CD4-positive, alpha-beta T cell treated with Interleukin-6 for 4 hours (primary cell): ENCODE measurements at places on chromosomes 6 and 20.

- DNase-seq: no peak
These were observed 28.8 kb downstream of the RWDD2A start for GRCh38 chr6:83221889-83222479.

DNA sequence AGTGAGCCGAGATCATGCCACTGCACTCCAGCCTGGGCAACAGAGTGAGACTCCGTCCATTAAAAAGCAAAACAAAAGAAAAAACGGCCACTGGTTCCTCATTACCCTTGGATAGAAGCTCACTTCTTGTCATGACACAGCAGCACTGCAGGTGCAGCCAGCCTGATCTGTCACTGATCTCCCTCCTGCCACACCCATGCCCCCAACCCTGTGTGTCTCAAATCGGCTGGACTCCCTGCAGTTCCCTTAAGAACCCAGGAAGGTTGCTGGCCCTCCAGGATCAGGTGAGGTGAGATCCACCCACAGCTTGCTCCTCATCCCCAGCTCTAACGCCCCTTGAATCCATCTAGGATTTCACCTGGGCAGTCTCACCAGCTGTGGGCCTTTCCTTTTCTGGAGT lies 26.3 kb upstream of the NNAT start:
- no peak for DNase-seq

- no peak for DNase-seq
These were observed 71.1 kb upstream of the CTNNBL1 start for GRCh38 chr20:37622728-37623127.

DNA sequence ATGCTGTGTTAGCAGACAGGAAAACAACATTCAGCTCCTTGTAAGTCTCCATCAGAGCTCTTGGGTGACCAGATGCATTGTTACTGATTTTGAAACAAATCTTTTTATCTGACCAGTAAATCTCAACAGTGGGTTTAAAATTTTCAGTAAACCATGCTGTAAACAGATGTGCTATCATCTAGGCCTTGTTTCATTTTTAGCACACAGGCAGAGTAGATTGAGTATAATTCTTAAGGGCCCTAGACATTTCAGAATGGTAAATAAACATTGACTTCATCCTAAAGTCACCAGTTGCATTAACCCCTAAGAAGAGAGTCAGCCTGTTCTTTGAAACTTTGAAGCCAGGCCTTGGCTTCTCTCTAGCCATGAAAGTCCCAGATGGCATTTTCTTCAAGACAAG lies 237.2 kb upstream of the BMP2 start:
- DNase-seq: no peak

- no peak for DNase-seq
These were observed 63.7 kb downstream of the ME1 start for GRCh38 chr6:83367104-83367503.

- DNase-seq: no peak
These were observed 39.1 kb downstream of the MCM8 start for GRCh38 chr20:5989539-5989938.

- DNase-seq: no peak
These were observed 16.1 kb downstream of the FBXL4 start for GRCh38 chr6:98931696-98932095.

GRCh38 chr6:116210750-116211425 lies 43.0 kb downstream of the TSPYL4 start:
- no peak for DNase-seq

- DNase-seq: no peak
These were observed 82.0 kb upstream of the B3GAT2 start for GRCh38 chr6:71038711-71039344.

GRCh38 chr6:32609731-32610640 lies 20.3 kb upstream of the HLA-DRB1 start:
- peak; percentile 72 for DNase-seq

GRCh38 chr6:160111806-160112205 lies 9.8 kb upstream of the SLC22A1 start:
- no peak for DNase-seq

- no peak for DNase-seq
These were observed 29.3 kb downstream of the KAT14 start for GRCh38 chr20:18166950-18167349.

DNA sequence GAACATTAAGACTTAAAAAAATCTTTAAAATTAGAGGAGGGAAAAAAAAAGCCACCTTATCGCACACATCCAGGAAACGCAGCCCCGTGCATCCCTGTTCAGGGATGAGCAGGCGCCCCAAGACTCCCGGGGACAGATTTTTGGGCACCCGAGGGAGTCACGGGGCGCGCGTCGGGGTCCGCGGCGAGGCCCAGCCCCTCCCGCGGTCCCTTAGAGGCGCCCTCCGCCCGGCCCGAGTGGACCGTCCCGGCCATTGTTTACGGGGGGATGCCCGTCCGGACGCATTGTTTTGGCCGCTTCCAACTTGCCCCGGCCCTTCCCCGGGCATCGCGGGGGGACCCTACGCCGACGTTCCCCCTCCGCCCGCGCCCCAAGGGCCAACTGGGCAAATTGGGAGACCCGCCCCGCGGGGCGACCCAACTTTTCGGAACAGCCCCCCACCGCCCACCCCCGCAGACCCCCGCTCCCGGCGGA lies 610 bp downstream of the ZNF217 start:
- peak; percentile 40 for DNase-seq

DNA sequence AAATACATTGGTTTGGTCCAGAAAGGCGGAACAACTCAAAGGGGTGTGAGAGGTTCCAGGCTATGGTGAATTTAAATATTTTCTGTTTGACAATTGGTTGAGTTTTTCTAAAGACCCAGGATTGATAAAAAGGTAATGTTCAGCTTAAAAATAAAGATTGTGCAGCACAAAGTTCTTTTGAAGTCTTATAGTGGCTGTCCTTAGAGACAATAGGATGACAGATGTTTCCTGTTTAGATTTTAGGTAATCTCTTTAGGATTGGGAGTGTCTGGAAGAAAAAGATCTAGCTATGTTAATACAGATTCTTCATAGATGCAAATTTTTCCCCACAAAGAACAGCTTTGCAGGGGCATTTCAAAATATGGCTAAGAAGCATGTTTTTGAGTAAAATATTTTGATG lies 119.7 kb downstream of the GRIK2 start:
- DNase-seq: no peak

DNA sequence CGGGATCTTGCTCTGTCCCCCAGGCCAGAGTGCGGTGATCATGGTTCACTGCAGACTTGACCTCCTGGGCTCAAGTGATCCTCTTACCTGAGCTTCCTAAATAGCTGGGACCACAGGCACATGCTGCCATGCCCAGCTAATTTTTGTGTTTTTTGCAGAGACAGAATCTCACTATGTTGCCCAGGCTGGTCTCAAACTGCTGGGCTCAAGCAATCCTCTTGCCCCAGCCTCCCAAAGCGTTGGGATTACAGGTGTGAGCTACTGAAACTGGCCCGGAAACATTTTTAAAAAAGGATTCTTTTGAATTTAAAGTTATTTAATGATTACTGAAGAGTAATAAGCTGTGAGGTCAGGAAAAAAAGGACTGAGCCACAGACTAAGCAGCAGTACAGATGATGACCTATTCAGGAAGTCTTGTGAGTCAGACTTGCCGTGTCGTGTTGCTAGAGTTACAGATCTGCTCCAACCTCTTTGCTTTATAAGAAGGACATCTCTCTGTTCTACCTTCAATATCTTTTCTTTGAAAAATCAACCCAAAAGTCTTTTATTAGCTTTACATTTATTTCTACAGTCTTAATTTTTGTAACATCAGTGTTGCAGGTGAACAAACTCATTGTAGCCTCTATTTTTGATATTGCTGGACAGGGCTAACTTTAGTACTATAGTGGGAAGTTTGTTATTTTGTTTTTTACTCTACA lies 108.7 kb downstream of the NCOA3 start:
- DNase-seq: peak; percentile 73

- DNase-seq: no peak
These were observed 389.1 kb downstream of the ARHGAP18 start for GRCh38 chr6:129320892-129321291.

- no peak for DNase-seq
These were observed 210.5 kb upstream of the SPTLC3 start for GRCh38 chr20:12798286-12798685.
